NCI-H187 treated with DMSO at 0.1 percent for 48 hours (cell line): ENCODE measurements at places on chromosomes 5 and 9.

DNA sequence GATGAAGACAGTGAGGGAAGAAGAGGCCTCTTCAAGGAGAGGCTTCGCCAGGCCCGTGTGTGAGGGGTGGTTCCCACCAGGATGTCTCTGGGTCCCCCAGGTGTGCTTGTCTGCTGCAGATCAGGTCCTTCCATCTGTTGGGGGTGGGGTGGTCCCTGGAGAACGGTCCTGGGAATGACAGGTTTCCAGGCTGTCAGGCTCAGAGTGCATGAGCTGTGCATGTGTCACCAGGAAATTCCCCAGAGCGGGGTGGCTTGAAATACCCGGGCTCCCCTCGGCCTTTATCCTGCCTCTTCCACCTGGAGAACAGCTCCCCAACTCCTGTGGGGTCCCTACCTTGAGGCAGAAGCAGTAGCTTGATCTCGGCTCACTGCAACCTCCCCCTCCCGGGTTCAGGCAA, 118.8 kb downstream of the GAPVD1 start:
- no peak for DNase-seq

- DNase-seq: peak; percentile 36
Observed at GRCh38 chr5:56833325-56833724, 18.0 kb downstream of the MAP3K1 start.

GRCh38 chr5:68433923-68434879, 218.6 kb downstream of the PIK3R1 start:
- DNase-seq: no peak

GRCh38 chr9:129497813-129498450, 123.0 kb downstream of the C9orf50 start:
- no peak for DNase-seq

DNA sequence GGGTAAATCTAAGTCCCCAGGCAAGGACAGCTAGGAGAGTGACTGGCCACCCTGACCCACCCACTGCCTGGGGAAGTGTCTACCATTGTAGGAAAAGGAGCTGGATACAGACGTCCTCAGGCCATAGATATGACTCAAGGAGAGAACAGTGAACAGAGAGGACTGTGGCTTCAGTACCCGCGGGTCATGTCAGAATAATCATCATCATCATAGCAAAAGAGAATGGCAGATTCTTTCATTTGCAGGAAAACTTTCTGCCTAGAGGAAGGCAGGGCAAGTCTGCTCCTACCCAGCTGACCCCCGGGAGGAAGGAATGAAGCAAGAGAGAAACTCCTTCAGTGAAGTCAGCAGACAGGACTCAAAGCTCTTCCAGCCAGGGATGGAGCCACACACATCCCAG, 52.2 kb upstream of the UBTD2 start:
- DNase-seq: no peak

GRCh38 chr9:111955048-111955447, 58.4 kb downstream of the UGCG start:
- peak; percentile 73 for DNase-seq

GRCh38 chr9:91515074-91515687, 91.5 kb upstream of the NFIL3 start:
- DNase-seq: no peak

DNA sequence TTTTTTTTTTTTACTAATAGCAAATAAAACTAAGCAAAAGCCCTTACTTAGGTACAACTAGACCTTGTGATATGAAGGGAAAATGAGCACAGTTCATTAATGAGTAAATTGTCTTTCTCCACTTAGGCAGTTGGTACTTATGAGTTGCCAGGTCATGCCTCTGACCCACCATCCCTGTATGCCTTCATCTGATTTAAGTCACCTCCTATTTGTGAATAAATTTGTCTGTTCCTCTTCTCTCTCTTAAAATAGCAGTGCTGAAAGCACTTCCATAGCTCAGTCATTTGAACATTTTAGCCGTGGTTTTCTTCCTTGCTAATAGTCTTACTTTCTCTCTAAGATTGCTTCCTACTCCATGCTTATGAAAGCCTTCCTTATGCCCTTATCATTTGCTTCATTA, 61.4 kb downstream of the SLC44A1 start:
- no peak for DNase-seq

GRCh38 chr9:69429281-69429680, 104.3 kb downstream of the ENTREP1 start:
- no peak for DNase-seq

DNA sequence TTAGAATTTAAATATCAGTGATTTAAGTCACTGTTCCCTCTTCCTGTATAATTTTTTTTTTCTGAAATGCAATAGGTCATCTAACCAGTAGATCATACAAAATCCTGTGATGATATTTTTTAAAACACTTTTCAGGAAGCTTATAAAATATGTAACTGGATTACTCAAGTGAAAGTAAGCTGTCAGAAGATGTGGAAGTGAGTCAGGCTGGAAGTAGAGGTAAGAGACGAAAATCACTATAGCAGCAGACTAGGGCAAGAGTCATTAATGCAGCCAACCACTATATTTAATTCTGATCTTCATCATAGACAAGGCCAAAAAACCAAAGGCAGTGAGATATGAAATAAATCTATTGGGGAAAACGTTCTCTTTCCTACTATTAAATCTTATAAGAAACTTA, 65.7 kb upstream of the C6 start:
- no peak for DNase-seq

DNA sequence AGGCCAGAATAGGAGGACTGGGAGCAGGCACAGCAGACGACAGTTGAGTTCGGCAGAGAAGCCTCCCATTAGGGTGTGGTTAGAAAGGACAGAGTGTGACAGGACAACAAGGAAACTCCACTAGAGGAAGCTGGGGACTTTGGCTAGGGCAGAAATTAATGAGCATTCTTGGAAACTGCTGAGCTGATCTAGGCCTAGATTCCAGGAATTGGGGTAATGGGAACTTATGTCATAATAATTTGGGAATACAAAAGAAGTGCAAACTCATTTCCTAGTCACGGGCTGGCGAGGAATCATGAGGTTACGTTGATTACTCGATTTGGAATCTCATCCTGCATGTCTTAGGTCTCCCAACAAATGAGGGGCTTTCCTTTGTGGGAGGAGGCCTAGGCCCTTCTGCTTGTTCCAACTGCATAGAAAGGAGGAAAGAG, 144.6 kb upstream of the RPS23 start:
- DNase-seq: no peak

- no peak for DNase-seq
Observed at GRCh38 chr9:86354818-86355309, 654 bp upstream of the TUT7 start.

DNA sequence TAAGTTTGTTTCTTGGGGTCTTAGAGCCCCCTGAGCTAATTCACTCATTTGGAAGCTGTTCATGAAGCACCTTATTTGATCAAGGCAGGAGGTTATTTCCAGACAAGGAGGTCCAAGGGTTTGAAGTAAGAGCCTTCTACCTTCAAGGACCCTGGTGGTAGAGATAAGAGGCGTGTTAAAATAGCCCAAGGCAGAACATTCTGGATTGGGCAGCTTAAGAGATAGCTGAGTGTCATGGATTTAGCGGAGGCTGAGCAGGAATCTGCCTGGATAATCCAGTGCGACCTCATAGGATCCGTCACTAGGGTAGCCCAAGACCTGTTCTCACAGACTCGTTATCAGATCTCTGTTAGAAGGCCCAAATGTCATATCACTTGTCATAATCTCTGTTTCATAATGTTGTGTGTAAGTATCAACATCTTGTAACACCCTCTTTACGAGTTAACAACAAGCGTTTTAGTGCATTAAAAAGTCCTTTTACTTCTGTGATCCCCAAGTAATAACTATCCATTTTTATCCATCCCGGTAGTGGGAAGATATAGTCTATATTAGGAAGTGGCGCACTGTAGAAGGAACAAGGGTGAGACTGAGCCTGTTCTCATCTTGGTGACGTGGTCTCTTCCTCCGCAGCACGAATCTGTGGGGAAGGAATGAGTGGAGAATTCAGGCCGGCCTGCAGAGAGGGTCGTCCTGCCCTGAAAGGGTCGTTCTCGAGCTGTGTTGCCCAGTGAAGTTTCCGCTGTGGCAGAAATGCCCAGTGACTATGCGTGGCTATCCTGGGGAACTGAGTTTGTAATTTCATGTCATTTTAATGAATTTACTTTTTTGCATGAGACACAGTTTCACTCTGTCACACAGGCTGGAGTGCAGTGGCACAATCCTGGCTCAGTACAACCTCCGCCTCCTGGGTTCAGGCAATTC, 28.8 kb downstream of the SLC25A25 start:
- no peak for DNase-seq

GRCh38 chr5:39447968-39448367, 23.2 kb upstream of the DAB2 start:
- DNase-seq: no peak

GRCh38 chr9:71144495-71144894, 23.1 kb upstream of the TRPM3 start:
- DNase-seq: no peak

DNA sequence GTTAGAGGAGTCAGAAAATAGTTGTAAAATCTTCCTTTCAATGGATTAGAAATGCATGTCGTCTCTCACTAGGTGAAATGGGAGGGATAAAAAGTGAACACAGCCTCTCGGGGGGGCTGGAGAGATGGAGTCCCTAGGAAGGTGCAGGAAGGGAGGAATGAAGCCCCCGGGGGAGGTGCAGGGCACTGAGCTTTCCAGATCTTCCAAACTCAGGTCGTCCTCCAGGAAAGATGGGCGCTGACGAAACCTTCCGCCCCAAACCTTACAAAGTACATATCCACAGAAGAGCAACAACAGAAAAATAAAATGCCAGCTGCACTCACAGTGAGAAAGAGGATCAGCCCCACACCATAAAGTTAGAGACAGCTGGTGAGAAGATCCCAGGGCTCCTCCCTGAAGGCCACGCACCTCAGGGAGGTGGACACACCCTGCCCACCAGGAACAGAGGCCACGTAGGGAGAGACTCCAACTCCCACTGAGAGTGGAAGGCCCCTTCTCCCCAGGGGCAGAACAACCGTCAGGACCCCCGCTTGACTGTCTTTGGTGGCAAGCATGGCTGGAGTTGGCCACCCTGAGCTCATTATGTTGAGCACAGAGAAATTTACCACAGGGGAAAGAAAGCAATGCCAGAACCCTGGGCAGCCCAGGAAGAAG, 174.3 kb downstream of the AUH start:
- DNase-seq: no peak

DNA sequence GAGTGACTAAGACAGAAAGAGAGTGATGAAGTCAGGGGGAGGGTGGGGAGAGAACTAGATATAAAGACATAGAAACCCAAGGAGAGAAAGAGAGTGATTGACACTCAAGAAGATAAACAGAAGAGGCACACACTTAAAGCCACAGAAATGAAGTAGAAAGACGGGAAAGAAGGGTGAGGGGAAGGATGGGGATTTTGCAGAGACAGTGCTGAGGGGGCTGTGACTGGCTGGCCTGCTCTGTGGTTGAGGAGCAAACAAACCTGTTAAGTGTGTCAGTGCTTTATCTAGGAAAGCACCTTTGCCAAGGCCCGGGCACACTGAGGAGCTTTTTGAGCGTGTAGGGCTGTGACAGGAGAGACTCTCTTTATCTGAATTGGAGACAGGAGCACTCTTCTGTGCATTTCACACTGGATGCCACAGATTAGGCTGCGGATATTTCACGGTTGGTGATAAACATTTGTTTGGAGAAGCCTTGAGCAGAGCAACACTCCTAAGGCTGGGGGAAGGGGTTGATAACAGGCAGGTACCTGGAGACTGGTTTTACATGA, 109.1 kb downstream of the DOCK2 start:
- DNase-seq: no peak

- DNase-seq: no peak
Observed at GRCh38 chr5:35850967-35851680, 5.6 kb upstream of the IL7R start.

DNA sequence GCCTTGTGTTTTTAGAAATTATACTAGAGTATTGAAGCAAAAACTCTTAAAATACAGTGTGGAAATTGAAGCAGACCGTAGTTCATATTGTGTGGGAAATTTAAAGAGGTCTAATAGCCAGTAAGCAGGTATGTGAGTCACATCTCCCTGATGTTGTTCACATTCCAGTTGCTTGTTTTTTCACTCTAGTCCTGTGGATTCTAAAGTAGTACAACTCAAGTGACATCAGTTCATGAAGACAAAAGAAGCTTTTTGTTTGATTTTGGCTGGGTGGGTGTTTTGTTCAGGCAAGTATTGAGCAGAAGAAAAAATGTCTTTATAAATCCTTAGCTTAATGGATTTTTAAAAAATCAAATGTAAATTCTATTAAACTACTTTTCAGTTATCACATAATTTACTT, 216.2 kb downstream of the MAN2A1 start:
- no peak for DNase-seq

DNA sequence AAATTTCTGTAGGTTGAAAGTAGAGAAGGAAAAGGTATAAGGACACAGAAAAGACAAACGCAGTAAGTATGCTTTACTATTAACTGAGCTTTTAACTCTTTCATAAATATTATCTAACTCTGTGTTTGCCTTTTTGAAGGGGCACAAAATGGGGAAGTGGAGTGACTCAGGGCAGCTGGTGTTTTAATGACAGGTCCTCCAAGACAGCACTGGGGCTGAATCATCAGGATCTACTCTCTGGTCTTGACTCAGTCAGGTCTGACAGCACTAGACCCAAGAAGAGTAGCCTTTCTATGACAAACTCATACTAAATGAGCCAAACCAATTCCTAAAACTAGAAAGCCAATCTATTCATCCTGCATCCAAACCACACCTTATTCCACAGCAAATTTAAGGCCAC, 102.2 kb downstream of the APTX start:
- DNase-seq: no peak

- no peak for DNase-seq
Observed at GRCh38 chr5:89213573-89213972, 330.6 kb upstream of the MEF2C start.

GRCh38 chr9:84216151-84216550, 124.4 kb downstream of the SLC28A3 start:
- DNase-seq: no peak

DNA sequence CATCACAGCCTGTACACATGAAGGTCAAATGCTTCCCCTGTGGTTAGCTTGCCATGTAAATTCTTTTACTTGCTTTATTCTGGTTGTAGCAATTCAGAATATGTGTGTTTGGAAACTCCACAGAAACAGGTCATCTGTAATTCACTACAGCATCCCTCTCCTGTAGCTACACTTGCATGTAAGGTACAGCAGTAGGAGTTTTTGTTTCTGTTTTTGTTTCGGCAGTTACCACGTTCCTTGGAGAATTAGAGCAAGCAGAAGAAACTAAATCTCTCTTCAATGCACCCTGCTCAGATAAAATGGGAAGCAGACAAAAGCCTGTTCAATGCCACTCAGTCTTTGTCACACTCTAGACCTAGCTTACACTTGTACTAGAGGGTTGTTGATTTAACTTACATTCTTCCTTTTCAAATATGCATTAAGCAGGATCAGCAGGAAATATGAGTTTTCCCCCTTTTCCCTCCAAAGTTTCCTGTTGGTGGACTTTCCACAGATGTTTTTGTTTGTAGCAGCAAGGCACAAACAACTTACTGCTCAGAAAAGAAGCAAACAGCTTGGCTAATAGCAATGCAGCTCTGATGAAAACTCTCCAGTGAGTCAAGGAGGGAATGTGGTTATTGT, 80.9 kb downstream of the YIPF5 start:
- no peak for DNase-seq
